ENCODE measurements at places on chromosomes 4 and X. TPM values are rescaled to one million over a fixed set of nuclear protein-coding genes. Genes with fewer than 3 reads are reported as not detected.

GRCh38 chr4:153465140-153465539, 1.0 kb upstream of the TMEM131L start:
- H3K4me3 ChIP-seq = peak overlapping the region; percentile 80
- H3K27ac ChIP-seq = no peak overlapping the region
- DNase-seq = no peak

Gene CCSER1
- total RNA-seq = not detected

DNA sequence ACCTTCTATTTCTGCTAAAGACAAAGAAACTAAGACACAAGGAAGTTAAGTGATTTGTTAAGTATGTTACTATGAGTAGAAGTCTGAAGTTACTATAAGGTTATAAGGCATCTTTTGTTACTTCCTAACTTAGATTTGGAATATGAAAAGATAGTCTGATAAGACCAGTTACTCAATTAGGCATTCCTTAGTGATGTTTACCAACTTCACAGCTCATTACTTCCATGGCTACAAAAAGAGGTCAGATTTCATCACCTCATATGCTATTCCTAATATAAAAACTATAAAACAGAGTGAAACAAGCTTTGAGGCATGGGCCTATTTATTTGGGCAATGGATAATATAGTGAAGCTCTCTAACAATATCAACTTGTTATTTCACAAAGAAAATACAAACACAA, 143.1 kb downstream of the TBCK start:
- no peak overlapping the region for H3K4me3 ChIP-seq
- no peaks in the 10 kb centered on the region for H3K4me1 ChIP-seq
- no peak for DNase-seq
- no peaks in the 10 kb centered on the region for H3K27me3 ChIP-seq
- H3K27ac ChIP-seq = no peak overlapping the region

DNA sequence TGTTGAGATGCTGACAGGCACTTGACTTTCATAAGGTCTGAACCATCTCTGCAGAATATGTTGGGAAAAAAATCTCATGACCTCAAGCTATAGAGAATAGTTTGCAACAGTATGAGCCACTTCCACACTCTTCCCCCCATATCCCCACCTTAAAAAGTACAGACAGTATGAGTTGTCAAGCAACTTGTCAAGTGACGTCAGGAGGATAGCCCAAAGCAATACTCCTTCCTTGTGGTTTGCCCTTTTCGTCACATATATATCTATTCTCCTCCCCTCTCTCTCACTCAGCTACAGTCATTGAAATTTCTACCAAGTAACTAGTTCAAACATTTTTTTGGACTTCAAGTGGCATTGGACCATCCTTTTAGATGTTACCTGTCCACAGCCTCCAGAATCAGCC, 67.7 kb downstream of the MCF2 start:
- no peak overlapping the region for H3K27ac ChIP-seq
- peaks cover 2% of the 10 kb centered on the region for H3K27me3 ChIP-seq
- no peaks in the 10 kb centered on the region for H3K4me1 ChIP-seq
- no peak for DNase-seq

Gene MAGEB17
- total RNA-seq = not detected

DNA sequence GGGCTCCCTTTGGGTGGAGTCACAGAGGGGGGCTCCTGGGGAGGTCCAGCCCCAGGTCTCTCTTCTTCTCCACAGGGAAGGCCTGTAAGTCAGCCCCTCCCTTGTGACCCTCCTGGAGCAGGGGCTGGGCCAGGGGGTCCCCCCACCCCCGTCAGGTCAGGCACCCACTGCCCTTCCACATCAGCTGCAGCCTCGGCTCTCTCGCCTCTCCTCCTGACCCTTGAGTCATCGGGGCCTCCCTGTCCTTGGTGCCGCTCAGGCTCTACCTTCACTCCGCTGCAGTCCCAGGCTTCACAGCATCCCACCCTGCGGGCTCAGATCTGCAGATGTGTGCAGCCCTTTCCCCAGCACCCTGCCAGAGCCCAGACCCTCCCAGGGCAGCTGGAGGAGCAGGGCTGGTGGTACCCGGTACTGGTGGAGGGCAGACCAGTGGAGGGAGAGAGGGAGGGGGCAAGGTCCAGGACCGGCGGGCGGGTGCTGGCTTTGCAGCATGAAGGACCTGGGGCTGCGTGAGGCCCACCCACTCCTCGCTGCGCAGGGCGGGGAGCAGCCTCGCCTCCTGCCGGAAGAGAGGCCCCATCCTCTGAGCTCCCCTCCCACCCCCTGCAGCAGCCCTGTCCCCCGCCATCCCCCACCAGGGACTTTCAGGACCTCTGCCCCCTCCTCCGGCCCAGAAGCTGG, 117.1 kb downstream of the FAM53A start:
- no peaks in the 10 kb centered on the region for H3K36me3 ChIP-seq
- no peak overlapping the region for H3K27ac ChIP-seq
- DNase-seq = peak; percentile 86
- no peak overlapping the region for H3K4me3 ChIP-seq
- H3K4me1 ChIP-seq = no peaks in the 10 kb centered on the region

- H3K4me1 ChIP-seq = no peaks in the 10 kb centered on the region
- no peak overlapping the region for H3K4me3 ChIP-seq
- H3K27me3 ChIP-seq = peaks cover 1% of the 10 kb centered on the region
- DNase-seq = no peak
- H3K36me3 ChIP-seq = no peaks in the 10 kb centered on the region
- no peak overlapping the region for H3K27ac ChIP-seq
These were observed 331.9 kb upstream of the NR3C2 start for GRCh38 chr4:148774134-148774533.

GRCh38 chrX:25004040-25004439, 11.7 kb downstream of the ARX start:
- H3K4me1 ChIP-seq = peaks cover 28% of the 10 kb centered on the region
- H3K27me3 ChIP-seq = peaks cover 58% of the 10 kb centered on the region
- no peak overlapping the region for H3K27ac ChIP-seq
- peak overlapping the region; percentile 59 for H3K4me3 ChIP-seq
- peaks cover 9% of the 10 kb centered on the region for H3K36me3 ChIP-seq

GRCh38 chr4:38673130-38673978, 9.4 kb downstream of the KLF3 start:
- no peak for DNase-seq
- peaks cover 94% of the 10 kb centered on the region for H3K4me1 ChIP-seq
- H3K27me3 ChIP-seq = no peaks in the 10 kb centered on the region
- H3K27ac ChIP-seq = peak overlapping the region; percentile 90
- H3K4me3 ChIP-seq = peak overlapping the region; percentile 11
- H3K36me3 ChIP-seq = no peaks in the 10 kb centered on the region

- no peaks in the 10 kb centered on the region for H3K36me3 ChIP-seq
- no peaks in the 10 kb centered on the region for H3K4me1 ChIP-seq
- no peak overlapping the region for H3K4me3 ChIP-seq
- DNase-seq = no peak
These were observed 127.2 kb upstream of the RPS6KA3 start for GRCh38 chrX:20393944-20394343.

Gene PDCL2
- total RNA-seq = not detected

Gene UGT2A3
- not detected for total RNA-seq

All from chondrocyte (in vitro differentiated cells).